ENCODE measurements at places on chromosomes 12 and 14. TPM values are rescaled to one million over a fixed set of nuclear protein-coding genes. Genes with fewer than 3 reads are reported as not detected.

The CD69 gene
- 115 TPM for total RNA-seq

The OTX2 gene
- total RNA-seq, result not detected

The KRT6A gene
- not detected for total RNA-seq

The SOX5 gene
- total RNA-seq, result not detected

The RBP5 gene
- 0.42 TPM for total RNA-seq

The GXYLT1 gene
- total RNA-seq, result 9.0 TPM

The OVCH1 gene
- total RNA-seq, result not detected

The AKAP5 gene
- 2.1 TPM for total RNA-seq

The RERG gene
- not detected for total RNA-seq

The KCNK10 gene
- not detected for total RNA-seq

The ACSM4 gene
- total RNA-seq, result not detected

The GDF3 gene
- not detected for total RNA-seq

The CABP1 gene
- total RNA-seq, result not detected
